ENCODE measurements at places on chromosomes 13 and 19.

- DNase-seq: no peak
Observed at GRCh38 chr19:12647490-12648071, 19.0 kb downstream of the MAN2B1 start.

- DNase-seq: no peak
Observed at GRCh38 chr13:112725346-112726015, 35.6 kb downstream of the ATP11A start.

- DNase-seq: no peak
Observed at GRCh38 chr19:2361246-2362045, 1.4 kb downstream of the TMPRSS9 start.

GRCh38 chr19:33156334-33156733, 24.4 kb downstream of the WDR88 start:
- DNase-seq: no peak

- no peak for DNase-seq
Observed at GRCh38 chr19:35334144-35334753, 5.3 kb downstream of the CD22 start.

DNA sequence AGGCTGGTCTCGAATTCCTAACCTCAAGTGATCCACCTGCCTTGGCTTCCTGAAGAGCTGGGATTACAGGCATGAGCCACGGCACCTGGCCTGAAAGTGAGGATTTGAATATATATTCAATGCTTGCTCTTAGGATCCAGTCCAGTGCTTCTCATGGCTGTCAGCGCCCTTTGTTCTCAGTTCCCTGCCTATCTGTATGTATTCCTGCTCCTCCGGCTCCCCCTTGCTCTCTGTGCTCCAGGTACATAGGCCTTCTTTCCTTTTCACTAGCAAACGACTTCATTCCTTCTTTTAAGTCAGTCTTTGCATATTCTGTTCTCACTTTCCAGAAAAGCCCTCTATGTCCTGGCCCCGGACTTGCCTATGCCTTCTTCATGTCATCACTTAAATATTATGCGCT, 232.8 kb downstream of the DACH1 start:
- DNase-seq: no peak

Data from SK-N-DZ (cell line).